ENCODE measurements at places on chromosomes 1 and 21.

DNA sequence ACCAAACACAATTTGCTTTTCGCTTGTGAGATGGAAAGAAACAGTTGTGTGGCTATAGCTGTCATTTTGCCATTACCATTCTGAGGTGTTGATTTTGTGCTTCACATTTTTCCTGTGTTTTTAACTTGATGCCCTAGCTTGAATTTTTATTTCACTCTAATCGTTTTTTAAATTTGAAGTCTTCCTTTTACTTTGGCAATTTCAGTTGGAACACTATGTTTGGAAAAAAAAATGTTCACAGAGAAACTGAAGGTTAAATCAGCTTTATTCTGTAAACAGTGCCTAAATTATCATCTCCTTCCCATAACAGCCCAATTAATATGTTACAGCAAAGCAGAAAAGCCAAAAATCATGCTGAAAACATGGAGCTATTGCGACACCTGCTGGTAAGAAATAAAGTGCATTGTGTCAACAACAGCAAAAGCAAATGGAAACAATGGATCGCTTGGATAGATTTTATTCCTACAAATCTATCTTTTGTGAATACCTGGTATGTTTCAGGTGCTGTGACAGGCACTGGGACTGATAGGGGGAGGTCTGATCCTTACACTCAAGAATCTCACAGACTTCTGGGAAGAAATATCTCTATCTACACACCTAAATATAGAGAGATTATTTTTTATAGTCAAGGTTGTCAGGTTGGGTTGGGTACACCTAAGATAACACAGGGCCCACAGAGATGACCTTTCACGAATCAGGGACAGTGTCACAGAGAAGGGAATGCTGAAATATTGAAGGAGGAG is 16.2 kb upstream of the ERICH3 start:
- no peak for DNase-seq

- no peak for DNase-seq
Observed at GRCh38 chr1:50529510-50529909, 106.3 kb upstream of the DMRTA2 start.

GRCh38 chr1:185834371-185834905 is 100.2 kb downstream of the HMCN1 start:
- no peak for DNase-seq

- DNase-seq = no peak
Observed at GRCh38 chr1:15099441-15100120, 54.0 kb upstream of the TMEM51 start.

- DNase-seq = peak; percentile 8
Observed at GRCh38 chr1:246959944-246960693, 28.4 kb upstream of the AHCTF1 start.

- DNase-seq = no peak
Observed at GRCh38 chr1:229751610-229752009, 125.6 kb downstream of the URB2 start.

DNA sequence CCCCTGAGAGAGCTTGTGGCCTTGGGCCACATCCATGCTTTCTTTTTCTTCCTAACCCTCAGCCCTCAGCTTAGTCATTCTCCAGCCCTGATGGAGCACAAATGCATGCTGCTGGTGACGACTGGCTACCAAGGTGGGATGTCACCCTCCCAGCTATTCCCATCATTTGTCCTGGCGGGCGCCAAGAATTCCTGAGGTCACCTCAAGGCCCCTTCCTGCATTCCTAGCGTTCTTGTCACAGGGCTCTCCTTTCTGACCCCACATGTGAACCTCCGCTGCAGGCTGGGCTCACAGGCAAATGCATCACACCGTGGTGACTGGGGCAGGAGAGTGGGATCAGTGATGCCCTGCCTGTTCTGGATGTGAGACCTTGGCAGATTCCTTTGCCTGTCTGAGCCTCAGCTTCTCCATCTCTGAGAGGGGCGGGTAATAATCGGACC is 53.4 kb upstream of the IFFO2 start:
- no peak for DNase-seq

GRCh38 chr1:21693732-21694131 is 24.6 kb upstream of the RAP1GAP start:
- DNase-seq = no peak

- DNase-seq = no peak
Observed at GRCh38 chr1:39842836-39843235, 40.5 kb downstream of the TRIT1 start.

DNA sequence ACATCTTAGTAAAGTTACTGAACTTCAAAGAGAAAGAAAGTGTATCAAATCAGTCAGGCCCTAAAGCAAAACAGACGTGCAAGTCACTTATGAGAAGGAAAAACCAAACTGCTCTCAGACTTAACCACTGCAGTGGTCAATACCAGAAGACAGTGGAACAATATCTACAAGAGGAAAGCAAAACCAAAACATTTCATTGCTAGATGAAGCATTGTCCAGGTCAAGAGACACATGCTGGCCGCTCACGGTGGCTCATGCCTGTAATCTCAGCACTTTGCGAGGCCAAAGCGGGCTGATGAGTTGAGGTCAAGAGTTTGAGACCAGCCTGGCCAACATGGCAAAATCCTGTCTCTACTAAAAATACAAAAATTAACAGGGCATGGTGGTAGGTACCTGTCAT is 82.0 kb upstream of the MROH9 start:
- no peak for DNase-seq

DNA sequence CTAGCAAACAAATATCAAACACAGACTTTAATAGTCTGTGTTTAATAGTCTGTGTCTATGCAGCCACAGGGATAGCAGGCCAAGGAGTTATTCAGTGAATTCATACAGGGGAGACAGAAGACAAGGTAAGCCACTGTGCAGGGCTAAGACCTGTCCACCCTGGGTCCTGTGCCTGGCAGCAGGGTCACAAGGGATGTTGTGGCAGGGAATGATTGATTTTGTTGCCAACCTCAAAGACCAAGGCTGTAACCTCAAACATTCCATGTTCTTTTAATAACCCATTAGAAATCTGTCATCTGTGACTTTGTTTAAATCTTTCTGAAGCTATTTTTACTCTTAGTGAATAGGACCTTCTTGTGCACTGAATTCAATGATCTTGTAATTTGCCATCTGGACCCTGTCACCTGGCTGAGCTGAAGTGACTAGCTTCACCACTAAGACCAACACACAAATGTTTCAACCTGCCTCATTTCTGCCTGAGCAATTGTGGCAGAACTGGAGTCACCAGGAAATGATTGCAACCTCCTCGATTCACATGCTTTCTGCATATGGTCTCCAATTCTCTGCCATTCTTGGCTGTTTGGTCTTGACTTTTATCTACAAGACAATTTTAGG is 154.2 kb downstream of the ASTN1 start:
- DNase-seq = no peak

DNA sequence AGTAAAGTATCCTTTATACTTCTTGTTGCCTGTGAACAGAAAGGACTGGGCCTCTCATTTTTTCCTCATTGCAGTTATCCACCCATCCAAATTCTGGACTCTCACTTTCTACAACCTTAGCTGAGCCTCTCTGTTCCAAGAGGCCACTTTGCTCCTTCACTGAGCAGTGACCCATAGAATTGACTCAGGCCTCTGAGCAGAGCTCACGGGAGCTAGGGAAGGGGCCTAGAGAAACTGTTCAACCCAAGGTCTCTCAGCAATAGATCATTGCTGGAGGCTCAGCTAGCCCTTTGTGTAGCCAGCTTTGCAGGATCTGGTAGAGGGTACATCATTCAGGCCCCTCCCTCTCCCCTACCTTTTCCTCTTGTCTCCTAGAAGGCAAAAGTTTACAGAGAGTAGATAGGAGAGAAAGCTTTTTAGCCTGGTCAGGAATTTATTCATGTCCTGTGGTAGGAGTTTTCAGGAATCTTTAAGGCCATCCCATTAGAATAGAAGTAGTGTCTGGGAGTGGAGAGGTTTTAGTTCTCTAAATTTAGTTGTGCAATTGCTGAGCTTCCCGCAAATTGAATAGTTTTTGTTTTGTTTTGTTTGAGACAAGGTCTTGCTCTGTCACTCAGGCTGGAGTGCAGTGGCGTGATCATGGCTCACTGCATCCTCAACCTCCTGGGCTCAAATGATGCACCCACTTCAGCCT is 6.7 kb downstream of the INTS3 start:
- no peak for DNase-seq

DNA sequence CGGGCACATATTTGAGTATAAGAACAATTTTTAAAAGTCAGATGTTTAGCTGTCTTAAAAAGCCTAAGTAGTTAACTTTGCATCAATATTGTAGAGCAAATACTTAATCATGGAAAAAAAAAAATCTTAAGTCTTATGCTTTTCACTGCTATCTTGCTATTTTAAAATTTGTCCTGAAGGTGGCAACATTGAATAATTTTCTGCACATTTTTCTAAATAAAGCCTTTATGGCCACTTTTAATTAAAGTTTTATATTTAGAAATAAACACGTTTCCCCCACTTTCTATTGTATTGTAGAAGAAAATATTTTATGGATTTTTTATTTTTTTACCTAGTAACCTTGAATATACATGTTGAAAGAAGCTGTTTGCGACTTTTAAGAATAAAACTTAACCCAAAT is 198.8 kb downstream of the AMY1C start:
- DNase-seq = no peak

DNA sequence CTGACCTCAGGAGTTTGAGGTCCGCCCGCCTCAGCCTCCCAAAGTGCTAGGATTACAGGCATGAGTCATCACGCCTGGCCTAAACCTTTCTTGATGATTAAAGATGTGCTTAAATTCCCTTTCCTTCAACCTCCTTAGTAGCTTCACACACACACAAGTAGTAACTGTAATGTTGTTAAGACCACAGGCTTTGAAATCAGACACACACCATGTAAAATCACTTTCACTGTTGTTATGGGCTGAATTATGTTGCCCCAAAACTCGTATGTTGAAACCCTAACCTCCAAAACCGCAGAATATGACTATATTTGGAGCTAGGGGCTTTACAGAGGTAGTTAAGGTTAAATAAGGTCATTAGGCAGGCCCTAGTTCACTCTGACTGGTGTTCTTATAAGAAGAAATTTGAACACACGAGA is 180.2 kb downstream of the NR5A2 start:
- DNase-seq = no peak

DNA sequence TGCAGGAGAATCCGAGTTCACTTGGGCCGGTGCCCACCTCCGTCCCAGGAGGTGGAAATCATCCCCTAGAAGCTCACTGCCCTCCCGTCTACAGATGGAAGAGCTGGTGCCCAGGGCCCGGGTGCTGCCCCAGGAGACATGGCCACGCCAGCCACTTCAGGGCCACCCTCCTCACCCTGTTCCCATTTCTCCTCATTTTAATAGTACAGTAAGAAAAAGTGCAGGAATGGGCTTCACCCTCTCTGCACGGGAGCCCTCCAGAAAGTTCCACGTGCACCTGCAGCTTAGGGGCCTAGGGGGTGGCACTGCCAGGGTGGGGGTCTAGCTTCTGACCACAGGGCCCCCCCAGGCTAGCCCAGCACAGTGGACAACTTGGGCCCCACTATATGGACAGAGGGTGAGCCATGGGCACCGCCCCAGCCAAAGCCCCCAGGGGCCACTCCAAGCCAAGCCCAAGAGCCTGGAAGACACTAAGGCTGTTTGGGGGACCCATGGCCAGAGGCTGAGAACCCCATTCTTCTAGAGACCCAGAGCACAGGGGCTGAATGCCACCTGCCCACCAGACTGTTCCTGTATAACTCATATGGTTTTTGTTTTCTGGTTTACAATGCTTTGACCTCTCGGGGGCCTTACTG is 3.4 kb upstream of the FTCD start:
- DNase-seq = no peak
